ENCODE measurements at places on chromosomes 1 and 21.
A peak's percentile ranks its signal among the peaks of the same experiment; 100 is the strongest.

GRCh38 chr1:111833334-111833733 lies 77.6 kb downstream of the DDX20 start:
- no peak for DNase-seq

- no peak for DNase-seq
Observed at GRCh38 chr21:39029086-39029755, 154.0 kb downstream of the PSMG1 start.

- no peak for DNase-seq
Observed at GRCh38 chr1:32073299-32074229, 825 bp downstream of the TMEM39B start.

GRCh38 chr1:152190589-152190988 lies 31.6 kb upstream of the RPTN start:
- no peak for DNase-seq

- no peak for DNase-seq
Observed at GRCh38 chr21:36624105-36624504, 74.8 kb upstream of the SIM2 start.

- DNase-seq, result no peak
Observed at GRCh38 chr1:198830412-198830811, 191.6 kb downstream of the PTPRC start.

DNA sequence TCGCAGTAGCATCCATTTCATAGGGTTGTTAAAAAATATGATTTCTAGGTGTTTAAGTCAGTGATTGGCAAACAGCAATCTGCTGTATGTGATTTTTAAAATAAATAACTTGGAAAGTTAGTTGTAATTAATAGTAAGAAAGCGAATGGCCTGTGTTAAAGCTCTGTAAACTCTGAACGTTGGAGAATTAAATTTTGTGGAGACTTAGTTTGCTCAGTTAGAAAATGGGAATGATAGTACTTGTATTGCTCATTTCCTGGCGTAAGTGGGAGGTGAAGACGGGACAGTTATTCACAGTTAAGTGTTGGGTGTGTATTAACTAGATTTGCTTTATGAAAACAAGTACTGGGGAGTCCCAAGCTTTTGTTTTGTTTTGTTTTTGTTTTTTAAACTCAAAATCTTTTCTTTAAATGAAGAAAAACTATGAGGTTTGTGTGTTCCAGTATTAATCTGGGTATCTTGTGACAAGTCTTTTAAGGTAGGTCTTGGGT lies 995 bp downstream of the CACYBP start:
- DNase-seq, result no peak

GRCh38 chr1:21295002-21295401 lies 4.7 kb upstream of the ECE1 start:
- peak; percentile 74 for DNase-seq

GRCh38 chr1:156128654-156129597 lies 14.4 kb downstream of the LMNA start:
- no peak for DNase-seq

- no peak for DNase-seq
Observed at GRCh38 chr1:243291292-243291691, 35.5 kb downstream of the SDCCAG8 start.

- no peak for DNase-seq
Observed at GRCh38 chr1:227766015-227766634, 30.9 kb downstream of the SNAP47 start.

GRCh38 chr1:29630756-29631155 lies 394.4 kb downstream of the PTPRU start:
- DNase-seq, result no peak

DNA sequence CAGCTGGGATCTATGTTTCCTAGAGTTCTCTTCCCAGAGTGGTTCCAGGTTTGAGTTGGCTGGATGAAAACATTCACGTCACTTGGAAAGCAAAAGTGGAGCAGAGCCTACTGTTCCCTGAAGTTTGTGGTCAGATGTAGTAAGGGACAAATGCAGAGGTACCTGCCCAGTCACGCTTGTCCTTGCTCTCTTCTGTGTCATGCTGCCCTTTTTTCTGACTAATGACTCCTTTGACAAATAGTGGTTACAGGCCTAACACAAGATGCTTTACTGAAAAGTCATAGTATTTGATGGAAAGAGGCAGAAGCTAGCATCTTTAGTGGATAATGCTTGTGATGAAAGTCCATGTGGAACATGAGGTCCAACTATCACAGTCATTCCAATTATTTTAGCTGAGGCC lies 881.4 kb upstream of the B3GALT2 start:
- no peak for DNase-seq

DNA sequence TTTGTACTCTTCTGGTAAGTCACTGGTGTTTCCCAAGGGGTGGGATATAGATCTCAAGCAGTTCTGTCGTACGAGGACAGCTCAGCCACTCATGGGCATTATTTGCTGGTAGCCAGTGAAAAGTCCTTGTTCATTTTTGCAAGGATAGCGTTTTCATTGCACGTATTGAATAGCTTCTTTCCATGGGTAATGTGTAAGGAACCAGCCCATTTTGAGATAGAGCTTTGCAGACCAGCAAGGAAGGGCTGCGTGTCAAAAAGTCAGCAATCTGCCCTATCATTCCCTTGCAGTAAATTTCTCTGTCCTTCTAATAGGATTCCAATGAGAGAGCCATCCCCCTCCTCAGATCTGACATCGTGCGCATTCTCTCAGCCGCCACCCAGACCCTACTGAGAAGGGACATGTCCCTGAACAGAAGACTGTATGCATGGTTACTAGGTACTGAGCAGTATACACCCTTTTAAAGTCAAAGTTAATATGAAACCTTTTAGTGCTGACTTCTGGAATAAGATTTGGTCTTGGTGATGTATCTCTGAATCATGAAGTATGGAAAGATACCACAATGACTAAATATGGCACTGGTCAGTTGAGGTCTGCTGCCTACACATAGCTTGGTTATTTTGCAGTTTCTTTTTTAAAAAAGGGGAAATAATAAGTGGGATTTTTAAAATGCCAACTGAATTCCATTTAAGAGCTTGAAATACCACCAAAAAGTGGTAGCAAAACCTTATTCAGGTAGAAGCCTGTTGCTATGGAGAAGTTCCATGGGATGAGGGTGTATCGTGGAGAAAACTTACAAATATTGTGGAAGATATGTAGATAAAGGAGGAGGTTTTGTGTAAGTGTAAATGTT lies 55.3 kb downstream of the DOP1B start:
- no peak for DNase-seq

DNA sequence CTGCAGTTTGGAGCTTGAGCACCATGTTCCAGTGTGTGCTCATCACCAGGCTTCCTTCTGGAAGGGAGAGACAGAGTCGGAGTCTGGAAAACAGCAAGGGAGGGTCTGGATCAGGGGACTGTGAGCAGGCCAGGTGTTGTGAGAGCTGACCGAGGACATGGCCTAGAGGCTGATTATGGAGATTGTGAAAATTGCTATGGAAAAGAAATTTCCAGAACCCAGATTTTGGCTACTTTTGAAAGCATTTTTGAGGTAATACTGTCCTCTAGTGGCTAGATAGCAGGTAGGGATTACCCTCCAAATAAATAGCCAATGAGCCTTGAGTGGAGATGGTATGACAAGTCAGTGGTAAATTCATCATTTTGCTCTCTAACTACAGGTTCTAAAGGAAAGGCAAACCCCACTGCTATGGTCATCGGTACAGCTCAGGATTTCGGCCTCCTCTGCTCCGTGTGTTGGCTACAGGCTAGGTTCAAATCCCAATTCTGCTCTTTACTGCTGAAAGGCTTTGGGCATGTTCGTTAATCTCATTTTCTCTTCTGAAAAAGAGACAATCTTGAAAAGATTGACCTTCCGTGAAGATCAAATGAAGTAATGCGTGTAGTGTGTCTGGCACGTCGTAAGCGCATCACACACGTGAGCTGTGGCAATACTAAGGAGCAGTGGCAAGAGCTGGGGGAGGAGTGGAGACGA lies 1.0 kb upstream of the HAO2 start:
- peak; percentile 44 for DNase-seq

GRCh38 chr1:191582169-191582568 lies 576.1 kb upstream of the RGS18 start:
- no peak for DNase-seq

GRCh38 chr1:22849770-22850169 lies 122.9 kb downstream of the LACTBL1 start:
- DNase-seq, result no peak

DNA sequence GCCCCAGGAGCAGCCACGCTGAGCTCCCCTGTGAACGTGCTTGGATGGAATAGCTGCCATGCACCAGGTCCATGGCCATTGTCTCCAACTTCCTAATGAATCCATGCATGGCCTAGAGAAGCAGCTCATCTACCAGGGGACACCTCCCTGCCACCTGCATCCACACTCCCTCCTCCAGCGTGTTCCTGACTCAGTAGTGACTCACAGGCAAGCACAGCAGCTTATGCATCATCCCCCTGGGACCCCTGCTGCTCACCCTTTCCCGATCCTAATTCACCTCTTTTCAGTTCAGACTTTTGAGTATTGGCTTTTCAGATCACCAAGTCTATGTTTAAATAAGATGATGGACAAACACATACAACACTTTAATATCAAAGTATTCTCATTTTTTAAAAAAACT lies 39.9 kb upstream of the TADA1 start:
- DNase-seq, result no peak

DNA sequence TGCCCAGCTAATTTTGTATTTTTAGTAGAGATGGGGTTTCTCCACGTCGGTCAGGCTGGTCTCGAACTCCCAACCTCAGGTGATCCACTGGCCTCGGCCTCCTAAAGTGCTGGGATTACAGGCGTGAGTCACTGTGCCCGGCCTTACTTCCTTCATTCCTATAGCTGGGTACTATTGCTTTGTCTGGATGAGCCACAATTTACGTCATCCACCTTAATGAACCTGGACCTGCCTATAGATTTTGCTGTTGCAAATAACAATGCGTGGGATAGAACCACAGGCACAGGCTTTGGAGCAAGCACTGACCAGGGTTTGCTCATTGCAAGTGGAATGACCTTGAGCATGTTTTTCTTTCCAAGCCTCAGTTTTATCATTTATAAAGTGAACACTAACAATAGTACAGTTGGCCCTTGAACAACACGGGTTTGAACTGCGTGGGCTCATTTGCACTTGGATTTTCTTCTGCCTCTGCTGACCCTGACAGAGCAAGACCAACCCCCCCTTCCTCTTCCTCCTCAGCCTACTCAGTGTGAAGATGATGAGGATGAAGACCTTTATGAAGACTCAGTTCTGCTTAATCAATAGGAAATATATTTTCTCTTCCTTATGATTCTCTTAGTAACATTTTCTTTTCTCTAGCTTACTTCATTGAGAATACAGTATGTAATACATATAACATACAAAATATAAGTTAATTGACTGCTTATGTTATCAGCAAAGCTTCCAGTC lies 33.3 kb upstream of the BECN2 start:
- DNase-seq, result no peak

DNA sequence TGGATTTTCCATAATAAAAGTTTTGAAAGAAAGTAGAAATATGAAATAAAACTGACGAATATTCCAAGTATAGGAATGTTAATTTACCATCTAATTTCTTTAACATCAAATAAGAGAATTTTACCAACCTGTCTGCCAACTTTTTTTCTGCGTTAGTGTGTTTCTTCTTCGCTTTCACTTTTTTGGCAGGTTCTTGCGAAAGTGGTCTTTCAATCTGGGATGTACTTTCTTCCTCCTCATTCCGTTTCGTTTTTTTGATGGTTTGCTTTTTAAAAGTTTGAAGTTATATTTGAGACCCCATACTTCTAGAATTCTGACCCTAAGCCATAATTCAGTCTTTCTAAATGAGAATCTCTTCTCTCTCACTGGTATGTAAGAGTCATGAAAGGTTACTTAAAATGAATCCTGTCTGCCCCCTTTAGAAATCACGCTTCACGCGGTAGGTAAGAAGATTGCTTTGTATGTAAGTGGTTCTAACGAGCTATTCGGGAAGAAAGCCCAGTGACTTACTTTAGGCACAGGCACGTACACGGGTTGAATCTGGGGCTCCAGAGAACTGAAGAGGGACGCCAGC lies 580 bp downstream of the RBM34 start:
- peak; percentile 42 for DNase-seq

DNA sequence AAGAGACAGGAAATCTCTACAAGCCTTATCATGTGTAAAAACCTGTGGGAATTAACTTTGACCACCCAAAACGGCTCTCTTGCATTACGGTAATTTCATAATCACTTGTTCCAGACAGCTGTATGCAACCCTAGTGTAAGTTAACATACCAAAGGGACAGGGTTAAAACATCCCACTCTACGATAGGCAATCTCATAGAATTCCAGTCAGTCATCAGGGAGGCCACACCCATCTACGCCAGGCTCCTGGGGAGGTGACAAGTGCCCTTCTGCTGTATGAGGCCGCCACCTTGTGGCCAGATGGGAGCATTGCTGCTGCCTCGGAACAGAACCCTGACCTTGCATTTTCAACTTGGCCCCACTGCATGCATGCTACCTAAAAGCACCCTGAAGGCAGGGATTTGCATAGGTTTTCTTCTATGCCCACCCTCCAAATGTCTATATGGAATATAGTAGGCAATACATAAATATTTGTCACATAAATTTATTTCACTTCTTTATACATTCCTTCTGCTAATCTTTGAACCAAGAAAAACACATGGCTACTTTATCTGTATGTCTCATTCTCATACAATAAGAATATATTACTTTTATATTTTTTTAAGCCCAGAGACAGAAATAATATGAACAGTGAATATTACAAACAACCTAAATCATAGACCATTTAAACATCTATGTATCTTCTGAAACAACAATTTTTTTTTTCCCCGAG lies 12.6 kb downstream of the HSF2BP start:
- DNase-seq, result peak; percentile 84

DNA sequence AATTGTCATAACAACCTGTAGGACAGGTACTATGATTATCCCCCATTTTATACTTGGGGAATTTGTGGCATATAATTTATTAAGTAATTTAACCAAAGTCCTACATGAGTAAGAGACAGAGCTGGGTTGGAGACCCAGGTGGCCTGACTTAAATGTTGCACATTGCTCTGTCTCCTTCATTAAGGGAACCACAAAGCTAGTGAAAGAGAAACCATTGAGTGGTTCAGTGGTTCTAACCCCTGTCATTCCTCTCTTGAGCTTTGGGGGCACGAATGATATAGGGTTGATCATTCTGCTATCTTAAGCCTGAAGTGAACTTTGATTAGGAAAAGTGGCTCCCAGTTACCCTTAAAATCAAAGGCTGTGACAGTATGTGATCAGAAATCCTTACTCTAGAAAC lies 5.3 kb upstream of the MAP3K7CL start:
- DNase-seq, result no peak

DNA sequence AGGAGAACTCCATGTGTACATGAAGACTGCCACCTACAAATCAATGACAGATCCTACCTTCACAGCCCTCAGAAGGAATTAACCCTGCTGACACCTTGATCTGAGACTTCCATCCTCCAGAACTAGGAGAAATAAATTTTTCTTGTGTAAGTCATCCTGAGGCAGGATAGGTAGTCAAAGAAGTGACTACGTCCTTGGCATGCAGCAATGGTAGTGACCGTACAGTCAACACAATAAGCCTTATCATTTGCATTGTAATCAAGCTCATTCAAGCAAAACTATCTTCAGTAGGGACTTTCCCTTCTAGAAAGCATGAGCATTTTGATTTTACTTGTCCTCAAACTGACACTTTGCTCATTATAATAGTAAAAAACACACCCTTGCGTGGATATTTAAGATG lies 64.0 kb upstream of the KCNK1 start:
- no peak for DNase-seq

GRCh38 chr1:145980457-145980994 lies 15.9 kb downstream of the TXNIP start:
- DNase-seq, result no peak
